Bronchus fibroblast of lung (primary cell): ENCODE measurements at places on chromosomes 3 and 15. TPM values are rescaled to one million over a fixed set of nuclear protein-coding genes. Genes with fewer than 3 reads are reported as not detected.

The ISL2 gene
- 1.6 and 2.4 TPM in 2 replicates for total RNA-seq

The ITGA11 gene
- 0.59 and 1.0 TPM in 2 replicates for total RNA-seq

The SGO1 gene
- 9.5 and 11.8 TPM in 2 replicates for total RNA-seq

The ITIH4 gene
- total RNA-seq, result 0.45 and 0.67 TPM in 2 replicates

The SLC6A20 gene
- not detected in 2 replicates for total RNA-seq

The FOXL2 gene
- under 0.01 and 0.17 TPM in 2 replicates for total RNA-seq

The MASP1 gene
- 1.8 and 2.4 TPM in 2 replicates for total RNA-seq

The NDN gene
- 82.5 and 93.0 TPM in 2 replicates for total RNA-seq

The IL5RA gene
- total RNA-seq, result not detected in 2 replicates

The CNTN6 gene
- not detected in 2 replicates for total RNA-seq

The KBTBD13 gene
- not detected in 2 replicates for total RNA-seq

The COL6A5 gene
- not detected in 2 replicates for total RNA-seq

The HDC gene
- not detected in 2 replicates for total RNA-seq

The IGSF11 gene
- not detected in 2 replicates for total RNA-seq

The HDAC11 gene
- 8.5 and 11.6 TPM in 2 replicates for total RNA-seq

The DZIP1L gene
- total RNA-seq, result 9.2 and 13.6 TPM in 2 replicates

The SCG3 gene
- total RNA-seq, result not detected in 2 replicates

The ATP13A4 gene
- total RNA-seq, result 0.15 TPM in 1 of 2 replicates, not detected in the other

The ACKR2 gene
- total RNA-seq, result under 0.01 and 0.50 TPM in 2 replicates

The LAMB2 gene
- total RNA-seq, result 215 and 282 TPM in 2 replicates

The EPHB1 gene
- 1.0 and 1.5 TPM in 2 replicates for total RNA-seq

The GOLGA6L24 gene
- total RNA-seq, result not detected in 2 replicates

The THRB gene
- total RNA-seq, result 0.84 and 1.6 TPM in 2 replicates

The TP53BP1 gene
- total RNA-seq, result 26.2 and 27.8 TPM in 2 replicates

The CCDC13 gene
- 1.2 and 2.7 TPM in 2 replicates for total RNA-seq

The TRIM42 gene
- total RNA-seq, result not detected in 2 replicates

The BMF gene
- 0.17 and 1.6 TPM in 2 replicates for total RNA-seq

The SETD2 gene
- total RNA-seq, result 10.9 and 13.8 TPM in 2 replicates

The MESP1 gene
- total RNA-seq, result 0.45 and 0.84 TPM in 2 replicates

The ZDHHC23 gene
- 0.17 and 0.30 TPM in 2 replicates for total RNA-seq

The ZNF660 gene
- 1.2 and 1.5 TPM in 2 replicates for total RNA-seq

The CPLX3 gene
- not detected in 2 replicates for total RNA-seq

The GOLGA8M gene
- not detected in 2 replicates for total RNA-seq

The PLD1 gene
- total RNA-seq, result 4.9 TPM in 2 replicates

The AP4E1 gene
- 3.7 and 5.9 TPM in 2 replicates for total RNA-seq

The CLDN11 gene
- 267 and 272 TPM in 2 replicates for total RNA-seq

The SLC24A5 gene
- total RNA-seq, result not detected in 2 replicates

The CCDC54 gene
- not detected in 2 replicates for total RNA-seq

The CATSPER2 gene
- 0.15 and 0.17 TPM in 2 replicates for total RNA-seq

The HTR3E gene
- not detected in 2 replicates for total RNA-seq

The DUOX1 gene
- under 0.01 TPM in 1 of 2 replicates, not detected in the other for total RNA-seq

The IMPG2 gene
- under 0.01 TPM in 2 replicates for total RNA-seq

The CACNA2D3 gene
- under 0.01 TPM in 1 of 2 replicates, not detected in the other for total RNA-seq

The COMMD2 gene
- total RNA-seq, result 19.2 and 24.9 TPM in 2 replicates

The SYNM gene
- total RNA-seq, result 1.6 and 1.8 TPM in 2 replicates

The INTS14 gene
- 29.9 and 31.8 TPM in 2 replicates for total RNA-seq

The TGM4 gene
- 0.15 and 0.17 TPM in 2 replicates for total RNA-seq

The UTS2B gene
- total RNA-seq, result 0.59 TPM in 1 of 2 replicates, not detected in the other

The FEZF2 gene
- not detected in 2 replicates for total RNA-seq

The ANKUB1 gene
- not detected in 2 replicates for total RNA-seq

The TF gene
- not detected in 2 replicates for total RNA-seq

The NPTN gene
- total RNA-seq, result 70.4 and 79.2 TPM in 2 replicates

The CPEB1 gene
- total RNA-seq, result 2.4 and 4.3 TPM in 2 replicates

The CEMIP gene
- 2.7 and 3.0 TPM in 2 replicates for total RNA-seq

The TRAT1 gene
- not detected in 2 replicates for total RNA-seq
